Umbilical cord (tissue), 2 donors: ENCODE measurements at places on chromosomes 3 and 15. TPM values are rescaled to one million over a fixed set of nuclear protein-coding genes. Genes with fewer than 3 reads are reported as not detected.

The BLOC1S6 gene
- 90.3 TPM for total RNA-seq

The GALNT15 gene
- total RNA-seq = 3.9 TPM

The ADCY5 gene
- total RNA-seq = 48.2 TPM

The CRYGS gene
- 8.4 TPM for total RNA-seq

The WDR93 gene
- 1.7 TPM for total RNA-seq

The SPG21 gene
- total RNA-seq = 49.1 TPM

The CHRNA5 gene
- total RNA-seq = 1.9 TPM

The GATA2 gene
- 3.6 TPM for total RNA-seq

The ZMYND10 gene
- total RNA-seq = 5.3 TPM

The SLC28A2 gene
- total RNA-seq = not detected

The OIP5 gene
- total RNA-seq = 1.4 TPM

The ZNF860 gene
- 6.0 TPM for total RNA-seq

The EDEM1 gene
- total RNA-seq = 10.4 TPM

The HMG20A gene
- total RNA-seq = 33.2 TPM

The NANOGP8 gene
- not detected for total RNA-seq

The XCR1 gene
- total RNA-seq = 0.24 TPM

The WNT5A gene
- 5.3 TPM for total RNA-seq

The SERPINI2 gene
- total RNA-seq = 3.1 TPM

The TAGLN3 gene
- total RNA-seq = not detected

The PIERCE2 gene
- total RNA-seq = not detected

The FOXB1 gene
- 1.2 TPM for total RNA-seq

The ZDHHC19 gene
- total RNA-seq = 6.7 TPM

The GRIP2 gene
- total RNA-seq = 7.7 TPM

The SEMA3F gene
- total RNA-seq = 9.1 TPM

The MFAP1 gene
- total RNA-seq = 12.0 TPM

The MED12L gene
- 2.2 TPM for total RNA-seq
